ENCODE measurements at places on chromosomes 3 and 15. TPM values are rescaled to one million over a fixed set of nuclear protein-coding genes. Genes with fewer than 3 reads are reported as not detected.
A peak's percentile ranks its signal among the peaks of the same experiment; 100 is the strongest.

DNA sequence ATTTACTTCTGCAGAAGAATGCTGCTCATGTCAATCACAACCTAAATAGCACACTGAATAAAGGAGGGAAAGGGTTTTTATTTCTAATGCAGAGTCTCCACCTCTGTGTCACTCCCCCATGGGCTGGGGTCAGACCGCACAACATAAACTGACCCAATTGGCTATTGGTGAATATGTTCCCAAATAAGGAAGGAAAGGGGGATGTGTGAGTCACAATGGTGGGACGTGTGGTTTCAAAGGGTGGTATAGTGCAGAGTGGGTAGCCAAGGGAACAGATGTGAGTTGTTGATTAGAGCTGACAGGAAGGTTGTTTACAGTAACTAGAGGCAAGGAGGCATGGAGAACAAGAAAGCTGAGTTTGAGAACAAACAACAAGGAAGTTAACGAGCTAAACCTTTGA is 491.8 kb downstream of the ZPLD1 start:
- DNase-seq: no peak

GRCh38 chr3:1171320-1171719 is 78.5 kb downstream of the CNTN6 start:
- DNase-seq: no peak

DNA sequence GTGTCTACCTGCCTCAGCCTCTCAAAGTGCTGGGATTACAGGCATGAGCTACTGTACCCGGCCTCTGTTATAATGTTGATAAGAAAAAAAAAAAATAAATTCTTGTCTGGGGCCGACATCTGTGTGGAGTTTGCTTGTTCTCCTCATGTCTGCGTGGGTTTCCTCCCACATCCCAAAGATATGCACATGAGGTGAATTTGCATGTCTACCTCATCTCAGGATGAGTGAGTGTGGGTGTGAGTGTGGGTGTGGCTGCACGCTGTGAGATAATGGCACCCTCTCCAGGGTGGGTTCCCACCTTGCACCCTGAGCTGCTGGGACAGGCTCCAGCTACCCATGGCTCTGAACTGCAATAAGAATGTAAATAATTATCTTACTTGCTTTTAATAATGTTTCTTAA is 25.9 kb upstream of the UACA start:
- no peak for DNase-seq

Gene CHRNA5
- 1.7 TPM for total RNA-seq

DNA sequence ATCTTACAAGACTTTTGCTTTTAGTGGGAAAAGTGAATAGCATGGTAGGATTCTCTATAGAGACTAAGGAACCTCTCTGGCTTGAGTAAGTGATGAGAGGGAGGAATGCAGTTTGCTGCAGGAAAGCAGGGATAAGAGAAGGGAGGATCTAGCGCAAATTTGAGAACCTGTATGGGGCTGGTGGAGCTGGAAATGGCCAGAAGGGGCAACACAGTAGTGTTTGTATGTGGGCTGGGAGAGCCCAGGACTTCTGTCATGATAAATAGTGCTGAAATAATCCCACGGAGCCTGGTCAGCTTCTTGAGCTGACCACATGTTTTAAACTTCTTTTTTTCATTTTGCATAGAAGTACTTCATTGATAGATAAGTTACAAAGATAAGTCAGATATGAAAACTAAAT is 11.2 kb upstream of the SHC4 start:
- no peak for DNase-seq

- no peak for DNase-seq
These were observed 150.3 kb downstream of the SNRK start for GRCh38 chr3:43436507-43437140.

- DNase-seq: no peak
These were observed 25.8 kb downstream of the TERC start for GRCh38 chr3:169739067-169739466.

Gene SEMA3G
- total RNA-seq: 144 TPM

DNA sequence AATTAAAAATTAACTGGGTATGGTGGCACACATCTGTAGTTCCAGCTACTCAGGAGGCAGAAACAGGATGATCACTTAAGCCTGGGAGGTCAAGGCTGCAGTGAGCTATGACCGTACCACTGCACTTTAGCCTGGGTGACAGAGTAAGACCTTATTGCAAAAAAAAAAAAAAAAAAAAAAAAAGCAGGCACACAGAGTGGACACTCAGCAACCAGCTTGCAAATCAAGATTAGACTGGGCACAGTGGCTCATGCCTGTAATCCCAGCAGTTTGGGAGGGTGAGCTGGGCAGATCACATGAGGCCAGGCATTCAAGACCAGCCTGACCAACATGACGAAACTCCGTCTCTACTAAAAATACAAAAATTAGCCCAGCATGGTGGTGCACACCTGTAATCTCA is 5.4 kb downstream of the CLN6 start:
- peak; percentile 18 for DNase-seq

Gene WNT7A
- total RNA-seq: not detected

GRCh38 chr15:100759106-100759505 is 120.5 kb upstream of the ALDH1A3 start:
- no peak for DNase-seq

DNA sequence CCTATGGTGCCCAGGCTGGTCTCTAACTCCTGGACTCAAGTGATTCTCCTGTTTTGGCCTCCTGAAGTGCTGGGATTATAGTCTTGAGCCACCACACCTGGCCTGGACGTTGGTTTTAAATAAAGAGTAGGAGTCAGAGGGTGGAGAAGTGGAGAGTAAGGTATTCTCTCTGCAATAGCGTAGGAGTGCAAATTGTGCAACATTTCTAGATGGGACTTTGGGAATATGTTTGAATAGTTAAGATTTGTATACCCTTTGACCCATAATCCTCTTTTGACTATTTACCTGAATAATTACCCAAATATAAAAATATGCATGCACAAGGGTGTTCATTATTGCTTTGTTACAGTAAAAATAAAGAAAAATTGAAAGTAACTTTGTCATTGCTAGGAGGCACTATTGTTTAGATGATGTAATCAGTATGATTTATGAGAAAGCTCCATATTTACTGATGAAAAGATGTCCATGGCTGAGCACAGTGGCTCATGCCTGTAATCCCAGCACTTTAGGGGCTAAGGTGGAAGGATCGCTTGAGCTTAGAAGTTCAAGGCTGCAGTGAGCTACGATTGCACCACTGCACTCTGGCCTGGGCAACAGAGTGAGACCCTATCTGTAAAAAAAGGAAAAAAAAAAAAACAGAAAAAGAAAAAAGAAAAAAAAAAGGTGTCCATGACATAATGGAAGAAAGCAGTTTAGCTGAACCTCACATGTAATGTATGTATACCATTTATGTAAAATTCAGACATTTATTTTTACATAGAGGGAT is 15.1 kb upstream of the XYLB start:
- no peak for DNase-seq

DNA sequence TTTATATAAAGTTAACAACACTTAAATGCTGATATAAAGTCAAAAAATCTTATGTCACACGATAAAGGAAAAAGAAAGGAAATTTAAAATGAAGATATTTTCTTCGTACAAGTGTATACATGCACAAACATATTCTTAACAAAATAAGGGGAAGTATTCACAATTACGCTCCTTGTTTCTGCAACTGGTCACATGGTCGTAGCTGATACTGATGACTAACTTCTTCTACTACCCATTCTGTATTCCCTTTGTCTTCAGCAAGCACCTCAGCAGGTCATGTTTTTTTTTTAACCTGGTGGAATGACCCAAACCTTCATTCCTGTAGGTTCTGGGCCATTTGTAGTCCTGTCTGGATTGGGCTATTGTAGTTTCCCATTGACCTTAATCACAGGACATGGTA is 30.0 kb upstream of the CMTM8 start:
- DNase-seq: no peak

- no peak for DNase-seq
These were observed 6.6 kb upstream of the POLQ start for GRCh38 chr3:121552379-121552778.

Gene WDR72
- not detected for total RNA-seq

DNA sequence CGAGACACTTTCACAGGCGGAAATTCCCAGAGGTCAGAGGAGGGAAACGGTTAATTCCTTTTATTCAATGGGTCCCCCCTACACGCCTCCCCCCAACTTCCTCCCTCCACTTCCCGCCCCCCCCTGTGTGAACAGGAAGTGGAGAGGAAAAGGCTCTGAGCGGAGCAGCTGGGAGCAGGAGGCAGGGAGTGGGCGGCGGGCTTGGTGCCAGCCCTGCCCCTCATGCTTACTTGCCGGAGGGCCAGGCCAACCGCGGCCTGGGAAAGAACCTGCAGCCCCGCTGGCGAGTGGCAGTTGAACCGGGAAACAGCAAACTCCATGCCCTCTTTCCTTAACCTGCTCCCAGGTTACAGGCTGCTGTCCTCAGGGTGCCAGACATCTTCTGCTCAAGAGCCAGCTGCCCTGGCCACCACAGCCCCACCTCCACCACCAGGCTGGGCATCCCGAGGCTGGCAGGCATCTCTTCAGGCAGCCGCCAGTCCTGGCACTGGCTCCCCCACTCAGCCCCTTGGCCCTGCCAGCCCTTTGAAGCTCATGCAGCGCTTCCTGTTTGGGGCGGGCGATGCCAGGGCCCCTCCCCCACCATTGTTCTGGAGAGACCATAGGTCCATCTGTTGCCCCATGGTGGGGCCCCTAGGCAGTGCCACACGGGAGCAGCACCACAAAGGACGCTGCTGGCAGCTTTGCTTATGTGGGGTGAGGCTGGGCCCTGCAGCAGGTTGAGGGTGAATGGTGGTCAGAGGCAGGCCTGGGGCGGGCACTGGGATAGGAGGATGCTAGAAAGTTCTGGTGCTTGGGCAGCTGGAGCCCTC is 12.9 kb downstream of the VPS18 start:
- DNase-seq: no peak

- no peak for DNase-seq
These were observed 476.9 kb downstream of the NR2F2 start for GRCh38 chr15:96807361-96807760.

DNA sequence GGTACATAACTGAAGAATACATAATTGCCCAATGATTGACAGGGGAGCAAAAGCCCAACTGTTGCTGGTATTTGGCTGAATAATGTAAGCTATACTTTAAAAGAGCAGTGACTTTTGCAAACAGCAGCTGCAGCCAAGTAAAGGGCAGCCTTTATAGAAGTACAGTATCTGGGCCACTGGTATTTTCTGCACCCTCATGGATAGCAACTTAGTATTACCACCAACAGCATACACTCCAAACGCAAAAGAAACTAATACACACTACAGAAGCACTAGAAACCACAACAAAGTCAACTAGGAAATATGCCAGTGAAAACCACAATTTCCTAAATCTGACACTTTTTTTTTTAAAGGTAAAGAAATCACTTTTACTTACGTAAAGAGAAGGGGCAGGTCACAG is 206.1 kb downstream of the TIGIT start:
- no peak for DNase-seq

GRCh38 chr3:172279191-172279640 is 169.0 kb downstream of the GHSR start:
- DNase-seq: no peak

DNA sequence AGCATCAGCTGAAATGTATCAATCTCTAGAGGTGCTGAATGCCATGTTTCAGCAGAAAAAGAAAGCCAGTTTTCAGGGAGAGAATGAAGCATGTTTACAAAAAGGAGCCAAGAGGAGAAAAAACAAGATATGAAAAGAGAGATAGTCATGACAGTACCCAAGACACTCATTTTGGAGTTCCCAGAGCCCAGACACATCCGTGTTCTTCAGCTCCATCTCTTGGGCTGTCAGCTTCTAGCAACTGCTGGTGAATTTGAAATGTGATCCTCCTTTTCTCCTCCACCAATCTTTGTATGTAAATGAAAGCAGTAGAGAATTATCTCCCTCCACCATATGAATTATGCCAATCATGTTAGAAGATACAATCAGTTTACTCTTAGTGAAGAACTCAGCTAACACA is 93.0 kb upstream of the SLC25A36 start:
- DNase-seq: no peak

DNA sequence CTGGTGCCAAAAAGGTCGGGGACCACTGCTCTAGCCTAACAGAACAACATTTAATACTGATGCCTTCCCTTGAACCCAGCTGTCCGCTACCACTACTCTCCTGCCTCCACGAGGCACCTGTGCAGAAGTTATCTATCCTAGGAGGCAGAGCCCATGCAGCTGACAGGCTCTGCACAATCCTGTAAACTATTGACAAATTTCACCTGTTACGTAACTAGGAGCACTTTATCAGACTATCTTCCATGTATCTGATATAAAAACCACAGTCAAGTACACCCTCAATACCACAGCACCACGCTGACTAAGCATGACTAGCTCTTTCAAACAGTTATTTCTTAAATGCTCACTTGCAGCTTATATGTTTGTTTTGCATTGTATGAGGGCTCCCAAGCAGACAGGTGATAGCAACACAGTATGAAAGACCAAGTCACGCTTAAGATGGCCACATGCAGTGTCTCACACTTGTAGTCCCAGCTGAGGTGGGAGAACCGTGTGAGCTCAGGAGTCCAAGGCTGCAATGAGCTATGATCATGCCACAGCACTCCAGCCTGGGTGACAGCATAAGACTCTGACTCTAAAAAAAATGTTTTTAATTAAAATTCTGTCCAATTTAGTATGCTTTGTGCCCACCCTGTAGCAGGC is 4.5 kb upstream of the IL17RC start:
- DNase-seq: no peak

Gene JMJD7
- total RNA-seq: 7.7 TPM

DNA sequence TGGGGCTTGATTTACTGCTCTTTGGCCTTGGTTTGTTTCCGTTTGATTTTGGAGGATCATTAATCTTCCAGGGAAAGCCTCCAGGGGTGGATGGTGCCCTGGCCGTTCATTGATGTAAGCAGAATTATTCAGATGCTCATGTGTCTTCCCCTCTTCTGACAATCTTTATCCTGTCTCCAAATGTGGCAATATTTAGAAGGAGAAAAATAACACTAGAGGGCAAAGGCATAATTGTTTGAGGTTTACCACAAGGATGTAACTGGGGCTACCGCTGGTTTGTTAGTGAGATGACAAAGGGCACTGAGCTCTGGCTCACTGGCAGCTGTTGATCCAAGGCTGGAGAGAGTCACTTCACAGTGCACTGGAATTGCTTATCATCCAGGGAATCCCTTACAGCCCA is 18.2 kb upstream of the PLCL2 start:
- DNase-seq: no peak

- DNase-seq: no peak
These were observed 265.1 kb downstream of the NFKBIZ start for GRCh38 chr3:102114264-102114979.
